ENCODE measurements at places on chromosomes 1 and 21.
A peak's percentile ranks its signal among the peaks of the same experiment; 100 is the strongest.

DNA sequence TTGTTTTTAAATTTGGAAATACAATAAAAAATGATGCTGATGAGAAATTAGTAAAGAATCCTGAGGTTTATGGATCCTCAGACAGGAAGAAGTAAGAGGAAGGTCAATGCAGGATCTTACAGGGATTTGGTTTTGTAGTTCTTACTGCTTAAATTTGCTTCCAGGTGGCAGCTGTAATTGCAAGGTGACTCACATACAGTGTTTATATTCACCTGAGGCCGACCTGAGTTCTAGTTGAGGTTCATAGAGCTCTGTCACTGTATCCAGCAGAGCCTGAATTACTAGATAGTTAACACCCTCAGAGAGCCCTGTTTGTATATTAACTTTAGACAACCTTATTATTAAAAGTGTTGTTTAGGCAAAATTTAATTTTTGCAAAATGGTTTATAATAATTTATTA, 1.4 kb upstream of the WDR26 start:
- DNase-seq, result no peak

DNA sequence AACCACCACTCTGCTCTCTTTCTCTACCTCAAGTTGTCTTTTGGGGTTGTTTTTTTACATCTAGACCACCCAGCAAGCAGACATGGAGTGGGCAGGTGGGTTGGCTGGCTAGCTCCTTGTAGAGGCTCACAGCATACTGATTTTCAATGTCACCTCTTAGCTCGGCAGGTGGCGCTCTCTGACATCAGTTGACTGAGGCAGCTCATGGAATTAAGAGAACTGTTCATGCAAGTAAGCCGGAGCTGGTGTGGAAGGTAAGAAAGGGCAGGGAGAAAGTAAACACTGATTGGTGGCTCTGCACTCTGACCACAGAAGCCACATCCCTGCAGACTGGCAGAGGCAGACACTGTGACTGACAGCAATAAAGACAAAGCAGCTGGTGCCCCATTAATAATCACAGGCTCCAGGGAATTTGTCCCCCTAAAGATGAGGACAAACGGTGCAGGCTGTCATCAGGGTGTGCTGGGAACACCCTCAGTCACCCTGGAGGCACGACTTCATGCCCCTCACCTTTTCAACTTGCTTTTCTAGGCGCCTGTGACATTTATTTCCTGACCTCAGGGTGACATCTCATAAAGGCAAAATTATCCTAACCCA, 226.8 kb downstream of the LMX1A start:
- DNase-seq, result peak; percentile 76

DNA sequence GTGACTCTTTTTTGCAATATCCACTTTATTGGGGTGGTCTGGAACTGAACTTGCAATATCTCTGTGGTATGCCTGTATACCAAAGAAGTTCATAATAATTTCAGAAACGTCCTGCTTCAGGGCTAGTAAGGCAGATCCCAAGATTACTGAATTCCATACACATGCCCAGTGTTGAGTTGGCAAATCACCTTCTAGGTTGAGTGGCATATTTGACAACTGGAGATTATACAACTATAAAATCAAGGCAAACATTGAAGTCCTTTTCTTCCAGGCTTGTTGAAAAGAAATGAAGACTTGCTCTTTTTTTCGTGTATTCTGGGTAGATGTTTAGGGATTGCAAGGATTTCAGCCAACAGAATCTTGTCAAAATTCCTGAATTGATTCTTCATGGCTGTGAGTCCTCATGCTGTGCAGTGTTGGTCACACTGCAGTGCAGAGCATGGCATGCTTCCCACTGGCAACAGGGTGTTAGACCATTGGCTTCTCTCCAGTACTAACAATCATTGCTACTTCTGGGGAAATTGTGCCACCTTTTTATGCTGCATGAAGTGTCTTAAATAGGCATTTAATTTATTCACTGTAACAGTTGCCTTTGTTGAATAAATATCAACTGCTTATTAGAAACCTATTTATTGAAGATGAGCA, 367.1 kb upstream of the ADGRL4 start:
- DNase-seq, result no peak

- DNase-seq, result no peak
Observed at GRCh38 chr1:101323535-101323934, 86.7 kb downstream of the S1PR1 start.

DNA sequence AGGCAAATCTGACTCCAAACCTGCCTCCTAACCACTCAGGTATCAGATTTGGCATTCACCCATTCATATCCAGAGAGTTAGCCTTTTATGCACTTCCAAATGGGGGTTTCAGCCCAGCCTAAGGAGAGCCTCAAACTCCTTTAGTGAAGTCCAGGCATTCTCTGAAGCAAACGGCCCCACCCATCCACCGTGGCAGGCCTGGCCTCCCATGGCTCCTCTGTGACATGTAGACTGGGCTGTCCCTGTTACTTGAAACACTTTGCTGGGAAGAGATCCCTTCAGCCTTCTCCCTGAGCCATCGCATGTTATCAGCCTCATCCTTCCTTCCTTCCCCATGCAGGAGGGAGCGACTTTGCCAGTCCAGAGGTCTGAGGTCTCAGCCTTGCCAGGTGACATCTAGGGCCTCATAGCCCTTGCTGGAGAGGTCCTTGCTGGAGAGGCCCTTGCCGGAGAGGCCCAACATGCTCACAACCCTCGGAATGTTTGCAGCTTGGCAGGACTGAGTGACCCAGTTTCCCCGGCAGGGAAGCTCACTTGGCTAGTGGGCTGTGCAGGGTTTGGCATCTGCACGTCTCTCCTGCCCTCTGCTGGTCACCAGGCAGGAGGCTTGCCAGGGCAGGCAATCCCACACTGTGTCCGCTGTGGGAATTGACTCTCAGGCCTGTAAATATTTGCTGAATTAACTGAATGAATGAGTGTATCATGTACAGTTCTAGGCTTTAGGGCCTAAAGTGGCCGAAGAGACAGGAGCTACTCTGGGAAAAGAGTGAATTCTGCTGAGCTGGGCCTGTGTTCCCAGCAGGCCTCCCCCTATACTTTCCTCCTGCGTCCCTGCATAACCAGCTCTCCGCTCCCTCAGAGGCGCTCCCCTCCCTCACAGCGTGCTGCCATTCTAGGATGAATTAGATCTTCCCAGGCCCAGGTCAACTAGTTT, 26.7 kb upstream of the RBM15 start:
- peak; percentile 63 for DNase-seq

DNA sequence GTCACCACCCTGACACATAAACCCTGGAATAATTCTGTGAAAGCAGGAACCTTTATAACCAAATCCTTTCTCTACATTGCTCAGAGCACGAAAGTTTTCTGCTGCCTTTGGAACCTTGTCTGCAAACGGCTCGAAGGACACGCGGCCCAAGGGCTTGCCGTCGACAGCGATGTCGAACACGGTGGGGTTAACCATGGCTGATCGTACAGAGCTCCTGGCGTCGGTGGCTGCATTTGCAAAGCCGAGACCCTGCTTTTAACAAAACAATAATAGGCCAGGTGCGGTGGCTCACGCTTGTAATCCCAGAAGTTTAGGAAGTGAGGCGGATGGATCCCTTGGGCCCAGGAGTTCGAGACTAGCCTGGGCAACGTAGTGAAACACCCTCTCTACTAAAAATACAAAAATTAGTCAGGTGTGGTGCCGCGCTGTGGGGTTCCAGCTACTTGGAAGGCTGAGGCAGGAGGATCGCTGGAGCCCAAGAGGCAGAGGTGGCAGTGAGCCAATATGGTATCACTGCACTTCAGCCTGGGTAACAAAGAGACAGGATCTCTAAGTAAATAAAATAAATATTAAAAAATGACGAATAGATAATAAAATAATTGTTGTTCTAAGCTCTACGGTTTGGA, 2.2 kb upstream of the EIF2B3 start:
- DNase-seq, result no peak

- peak; percentile 55 for DNase-seq
Observed at GRCh38 chr1:204623365-204623893, 62.1 kb downstream of the LRRN2 start.

DNA sequence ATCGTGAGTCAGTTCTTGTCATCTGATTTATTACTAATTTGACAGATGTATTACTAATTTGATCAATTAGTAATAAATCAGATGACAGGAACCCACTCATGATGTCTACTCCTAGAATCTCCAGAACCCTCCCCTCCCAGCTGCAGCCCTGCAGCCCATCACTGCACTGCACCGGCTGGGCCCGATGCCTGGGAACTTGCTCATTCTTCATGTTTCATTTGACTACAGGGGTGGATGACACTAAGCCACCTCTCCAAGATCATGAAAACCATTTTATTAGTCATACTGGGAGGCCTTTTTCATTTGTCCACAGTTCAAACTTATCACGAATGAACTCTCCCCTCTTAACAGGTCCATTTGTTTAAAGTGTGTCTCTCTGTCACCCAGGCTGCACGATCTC, 41.0 kb downstream of the KCNH1 start:
- DNase-seq, result no peak

- DNase-seq, result no peak
Observed at GRCh38 chr1:186901631-186902030, 72.9 kb downstream of the PLA2G4A start.

DNA sequence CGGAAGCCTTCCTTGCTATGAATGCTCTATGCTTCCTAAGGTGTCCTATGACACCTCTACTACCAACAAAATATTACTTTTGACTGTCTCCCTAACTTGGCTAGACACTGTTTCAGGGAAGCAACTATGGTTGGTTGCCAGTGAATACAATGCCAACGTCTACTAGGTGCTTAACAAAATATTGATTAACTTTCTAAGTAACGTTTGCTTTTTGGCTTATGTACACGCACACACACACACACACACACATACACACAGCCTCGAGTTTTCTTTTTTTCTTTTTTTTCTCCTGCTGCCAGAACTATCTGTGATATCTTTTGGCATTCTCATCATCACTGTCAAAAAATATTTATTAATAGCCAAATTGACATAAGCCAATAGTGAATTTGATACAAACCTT, 864.0 kb downstream of the PLA2G4A start:
- DNase-seq, result no peak

DNA sequence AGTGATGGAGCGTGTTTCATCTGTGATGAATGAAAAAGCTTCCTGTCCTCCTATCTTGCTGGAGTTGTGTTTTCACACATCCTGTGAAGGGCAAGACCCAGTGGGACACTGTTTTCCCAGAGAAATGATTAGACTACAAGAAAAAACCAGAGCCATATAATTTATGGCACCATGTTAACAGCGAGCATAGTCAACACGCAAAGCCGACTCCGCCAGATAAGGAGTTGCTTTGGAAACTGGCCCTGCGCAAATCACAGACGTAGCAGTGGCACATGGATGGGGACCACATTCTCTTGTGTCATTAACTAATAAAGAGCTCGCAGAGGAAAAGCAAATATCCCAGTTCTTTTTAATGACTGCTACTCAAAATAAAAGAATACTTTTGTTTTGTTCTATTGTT, 471.2 kb upstream of the RUNX1 start:
- DNase-seq, result no peak

- DNase-seq, result no peak
Observed at GRCh38 chr1:157376681-157377080, 175.6 kb downstream of the FCRL5 start.

DNA sequence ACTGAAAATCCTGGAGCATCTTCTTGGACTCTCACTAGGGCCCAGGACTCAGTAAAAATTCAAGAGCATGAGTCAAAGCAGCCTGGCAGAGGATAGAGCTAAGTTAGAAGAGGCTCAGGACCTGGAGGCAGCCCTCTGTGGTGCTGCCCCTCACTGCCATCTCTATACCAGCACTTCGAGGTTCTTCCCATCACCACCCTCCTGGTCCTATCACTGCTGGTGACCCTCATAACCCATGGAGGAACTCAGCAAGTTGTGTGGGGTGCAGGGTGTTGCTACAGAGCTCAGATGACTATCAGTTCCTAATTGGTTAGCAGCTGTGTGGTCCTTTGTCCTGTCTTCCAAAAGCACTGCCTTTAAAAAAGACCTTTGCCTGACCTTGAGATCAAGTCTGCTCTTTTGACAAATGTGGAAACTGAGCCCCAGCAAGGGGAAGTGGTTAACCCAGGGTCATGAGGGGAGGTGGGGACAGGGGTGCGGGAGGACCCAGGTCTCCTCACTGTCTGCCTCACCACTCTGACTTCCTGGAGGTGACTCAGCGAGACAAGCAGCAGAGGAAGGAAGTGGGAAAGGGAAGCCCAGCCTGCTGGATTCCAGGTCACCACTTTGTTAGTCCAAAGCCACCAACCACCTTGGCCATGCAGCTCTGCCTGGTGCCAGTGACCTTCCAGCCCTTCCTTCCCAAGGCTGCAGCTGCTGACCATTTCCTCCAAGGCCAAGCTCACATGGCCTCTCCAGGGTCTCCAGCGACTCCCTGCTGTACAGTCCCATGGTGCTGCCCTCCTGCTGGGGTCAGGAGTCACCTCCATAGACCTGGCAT, 199.4 kb upstream of the EDN2 start:
- no peak for DNase-seq

- no peak for DNase-seq
Observed at GRCh38 chr21:34262469-34262845, 101.3 kb upstream of the KCNE2 start.

DNA sequence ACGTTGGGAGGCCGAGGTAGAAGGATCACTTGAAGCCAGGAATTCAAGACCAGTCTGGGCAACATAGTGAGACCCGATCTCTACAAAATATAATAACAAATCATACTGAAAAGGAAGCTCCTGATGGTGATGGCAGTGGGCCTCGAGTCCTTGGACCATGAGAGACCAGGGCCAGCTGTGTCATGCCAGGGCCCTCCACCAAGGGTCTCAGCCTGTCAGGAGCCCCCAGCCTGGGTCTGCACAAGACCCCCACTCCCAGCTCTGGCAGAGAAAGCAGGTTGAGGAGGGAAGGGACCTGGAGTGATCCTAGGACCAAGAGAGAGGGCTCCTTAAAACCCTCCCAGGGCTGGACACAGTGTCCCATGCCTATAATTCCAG, 6.7 kb upstream of the CTRC start:
- no peak for DNase-seq

DNA sequence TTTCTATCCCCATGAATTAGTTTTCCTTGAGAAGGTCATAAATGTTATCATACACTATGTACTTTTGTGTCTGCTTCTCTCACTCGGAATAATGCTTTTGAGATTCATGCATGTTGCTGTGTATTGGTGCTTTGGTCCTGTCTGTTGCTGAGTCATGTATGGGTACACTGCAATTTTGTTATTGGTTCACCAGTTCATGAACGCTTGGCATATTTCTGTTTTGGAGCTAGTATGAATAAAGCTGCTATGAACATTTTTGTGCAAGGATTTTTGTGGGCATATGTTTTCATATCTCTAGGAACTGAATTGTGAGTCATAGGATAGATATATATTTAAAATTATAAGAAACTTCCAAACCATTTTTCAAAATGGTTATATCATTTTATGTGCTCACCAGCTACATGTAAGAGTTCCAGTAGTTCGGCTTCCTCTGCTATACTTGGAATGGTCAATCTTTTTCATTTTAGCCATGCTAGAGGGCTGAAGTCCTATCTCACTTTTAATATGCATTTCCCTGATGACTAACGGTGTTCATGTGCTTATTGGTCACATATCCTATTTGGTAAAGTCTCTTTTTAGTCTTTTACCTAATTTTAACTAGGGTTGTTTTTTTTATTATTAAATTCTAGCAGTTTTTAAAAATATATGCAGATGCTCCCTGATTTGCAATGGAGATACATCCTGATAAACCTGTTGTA, 38.2 kb downstream of the ETS2 start:
- DNase-seq, result no peak

- DNase-seq, result peak; percentile 79
Observed at GRCh38 chr1:52141513-52142219, at the start of gene ZFYVE9. TSS of gene ZFYVE9 (plus strand) at chr1:52142089. CDS start at chr1:52233207, 91,118 bp downstream.
